ENCODE measurements at places on chromosomes 7 and 10.

DNA sequence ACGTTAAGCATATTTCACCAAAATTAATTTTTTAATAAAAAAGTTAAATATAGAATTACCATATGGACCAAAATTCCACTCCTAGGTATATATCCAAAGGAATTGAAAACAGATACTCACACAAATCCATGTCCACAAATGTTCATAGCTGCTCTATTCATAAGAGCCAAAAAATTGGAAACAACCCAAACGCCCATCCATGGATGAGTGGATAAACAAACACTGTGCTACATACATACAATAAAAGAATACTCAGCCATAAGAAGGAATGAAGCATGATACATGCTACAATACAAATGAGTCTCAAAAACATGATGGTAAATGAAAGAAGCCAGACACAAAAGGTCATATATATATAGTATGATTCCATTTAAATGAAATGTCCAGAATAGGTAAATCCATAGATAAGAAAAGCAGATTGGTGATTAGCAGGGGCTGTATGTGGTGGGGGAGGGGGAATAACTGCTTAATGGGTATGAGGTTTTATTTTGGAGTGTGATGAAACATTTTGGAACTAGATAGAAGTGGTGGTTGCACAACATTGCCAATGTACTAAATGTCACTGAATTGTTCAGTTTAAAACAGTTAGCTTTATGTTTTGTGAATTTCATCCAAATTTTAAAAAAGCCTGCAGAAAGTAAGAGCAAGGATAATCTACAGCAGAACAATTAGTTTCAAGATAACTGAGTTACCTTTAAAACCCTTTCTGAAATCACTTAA, 101.2 kb upstream of the EFCAB10 start:
- DNase-seq = no peak

DNA sequence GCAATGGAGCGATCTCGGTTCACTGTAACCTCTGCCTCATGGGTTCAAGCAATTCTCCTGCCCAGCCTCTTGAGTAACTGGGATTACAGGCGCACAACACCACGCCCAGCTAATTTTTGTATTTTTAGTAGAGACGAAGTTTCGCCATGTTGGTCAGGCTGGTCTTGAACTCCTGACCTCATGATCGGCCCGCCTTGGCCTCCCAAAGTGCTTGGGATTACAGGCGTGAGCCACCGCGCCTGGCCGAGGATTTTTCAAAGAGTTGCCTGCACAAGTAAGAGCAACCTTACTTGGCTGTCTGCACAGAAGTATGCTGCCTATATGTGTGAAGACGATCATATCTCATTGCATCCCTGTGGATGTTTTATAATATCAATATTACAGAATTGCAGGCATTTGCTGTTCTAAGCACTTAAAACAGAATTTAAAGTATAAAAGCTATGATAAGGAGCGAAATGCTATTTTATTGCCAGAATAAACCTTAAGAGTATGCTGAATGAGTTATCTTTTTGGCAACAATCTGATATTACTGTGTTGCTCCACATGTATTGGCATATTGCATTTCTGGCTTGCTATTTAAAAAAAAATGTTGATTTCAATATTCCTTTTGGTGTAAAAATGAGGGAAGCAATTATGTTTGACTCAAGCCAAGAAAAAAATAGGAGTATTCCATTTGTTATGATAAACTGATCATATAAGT, 379.4 kb upstream of the SEMA3D start:
- DNase-seq = no peak

- DNase-seq = peak; percentile 33
These were observed 553 bp downstream of the TSPAN15 start for GRCh38 chr10:69451784-69452251.

- peak; percentile 87 for DNase-seq
These were observed 1.4 kb upstream of the RBP3 start for GRCh38 chr10:47346581-47347302.

- no peak for DNase-seq
These were observed 186.9 kb downstream of the ELFN1 start for GRCh38 chr7:1856888-1857441.

GRCh38 chr7:38929460-38930171, 20.6 kb upstream of the VPS41 start:
- no peak for DNase-seq

DNA sequence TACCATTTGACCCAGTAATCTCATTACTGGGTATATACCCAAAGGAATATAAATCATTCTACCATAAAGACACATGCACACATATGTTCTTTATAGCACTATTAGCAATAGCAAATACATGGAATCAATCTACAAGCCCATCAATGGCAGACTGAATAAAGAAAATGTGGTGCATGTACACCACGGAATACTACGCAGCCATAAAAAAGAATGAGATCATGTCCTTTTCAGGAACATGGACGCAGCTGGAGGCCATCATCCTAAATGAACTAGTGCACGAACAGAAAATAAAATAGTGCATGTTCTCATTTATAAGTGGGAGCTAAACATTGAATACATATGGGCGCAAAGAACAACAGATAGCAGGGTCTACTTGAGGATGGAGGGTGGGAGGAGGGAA, 26.6 kb downstream of the NRP1 start:
- DNase-seq = no peak

- no peak for DNase-seq
These were observed 65.8 kb downstream of the STK17A start for GRCh38 chr7:43648473-43649406.

DNA sequence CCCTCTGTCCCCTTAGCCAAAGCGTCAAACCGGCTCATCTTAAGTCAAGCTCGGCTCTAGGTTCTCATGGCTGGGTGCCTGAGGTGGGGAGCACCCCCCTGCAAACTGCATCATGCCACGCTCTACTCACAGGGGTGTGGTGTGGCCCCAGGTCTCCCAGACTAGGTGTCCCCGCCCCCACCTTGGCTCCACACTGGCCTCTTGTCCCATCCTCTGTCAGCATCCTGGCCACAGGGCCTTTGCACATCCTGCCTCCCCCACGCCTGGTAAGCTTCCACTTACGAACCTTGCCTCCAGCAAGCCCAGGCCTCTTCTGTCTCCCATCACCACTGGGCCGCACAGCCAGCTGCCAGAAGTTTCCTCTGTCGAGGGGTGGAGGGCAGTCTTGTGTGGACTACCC, 20.2 kb upstream of the GRIFIN start:
- DNase-seq = no peak

- DNase-seq = no peak
These were observed 23.0 kb downstream of the ABLIM1 start for GRCh38 chr10:114635101-114635500.

GRCh38 chr10:131094527-131095312, 216.8 kb downstream of the TCERG1L start:
- DNase-seq = no peak

DNA sequence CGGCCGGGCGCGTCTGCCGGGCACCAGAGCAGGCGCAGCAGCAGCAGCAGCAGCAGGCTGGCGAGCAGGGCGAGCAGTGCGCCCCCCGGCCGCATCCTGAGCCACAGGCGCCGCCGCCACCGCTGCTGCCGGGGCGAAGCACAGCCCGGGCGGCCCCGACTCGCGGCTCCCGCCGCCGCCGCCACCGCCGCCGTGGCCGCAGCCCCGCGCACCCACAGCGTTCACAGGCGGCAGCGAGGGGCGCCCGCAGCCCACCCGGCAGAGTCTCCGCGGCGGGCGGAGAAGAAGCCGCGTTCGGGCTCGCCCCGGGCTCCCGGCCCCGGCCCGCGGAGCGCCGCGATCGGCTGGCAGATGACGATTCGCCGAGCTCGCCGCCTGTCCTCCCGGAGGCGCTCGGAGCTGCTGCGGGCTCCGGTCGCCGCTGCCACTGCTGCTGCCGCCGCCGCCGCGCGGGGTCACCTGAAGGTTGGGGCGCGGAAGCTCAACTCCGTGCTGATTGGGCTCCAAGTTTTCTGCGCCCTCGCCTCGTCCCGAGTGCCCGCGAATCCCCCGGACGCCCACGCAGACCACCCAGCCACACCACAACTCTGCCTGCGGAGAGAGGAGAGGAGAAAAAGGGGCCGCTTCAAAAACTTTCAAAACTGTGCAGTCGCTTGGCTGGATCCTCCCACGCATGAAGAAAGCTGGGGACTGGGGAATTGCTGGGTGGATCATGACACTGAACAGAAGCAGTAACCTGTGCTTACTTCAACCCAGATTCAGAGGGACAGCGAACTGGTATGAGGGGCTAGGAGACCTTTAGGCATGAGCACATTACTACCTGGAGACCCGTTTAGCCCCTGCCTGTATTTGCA, at the start of gene ST8SIA6:
Gene ST8SIA6 (minus strand): TSS at position 435 of the 854 bp plus-strand sequence. CDS start 340 bp downstream, at position 95.
- peak; percentile 79 for DNase-seq

DNA sequence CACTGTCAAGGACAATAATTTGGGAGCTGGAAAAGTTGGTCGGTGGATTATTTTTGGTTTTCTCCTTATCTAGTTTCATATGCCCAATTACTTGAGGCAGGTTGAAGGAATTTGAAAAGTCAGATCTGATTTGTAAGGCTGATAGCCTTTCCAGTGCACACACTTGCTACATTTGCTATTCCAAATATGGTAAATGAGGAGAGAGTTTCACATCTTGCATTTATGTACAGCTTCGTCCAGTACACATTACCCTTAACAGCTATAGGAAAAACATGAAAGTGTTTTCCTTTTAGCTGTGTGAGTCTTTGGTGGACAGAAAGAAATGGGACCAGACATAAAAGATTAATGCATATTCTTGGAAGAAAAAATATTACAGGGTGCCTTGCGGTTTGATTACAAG, 201.8 kb downstream of the CELF2 start:
- no peak for DNase-seq

DNA sequence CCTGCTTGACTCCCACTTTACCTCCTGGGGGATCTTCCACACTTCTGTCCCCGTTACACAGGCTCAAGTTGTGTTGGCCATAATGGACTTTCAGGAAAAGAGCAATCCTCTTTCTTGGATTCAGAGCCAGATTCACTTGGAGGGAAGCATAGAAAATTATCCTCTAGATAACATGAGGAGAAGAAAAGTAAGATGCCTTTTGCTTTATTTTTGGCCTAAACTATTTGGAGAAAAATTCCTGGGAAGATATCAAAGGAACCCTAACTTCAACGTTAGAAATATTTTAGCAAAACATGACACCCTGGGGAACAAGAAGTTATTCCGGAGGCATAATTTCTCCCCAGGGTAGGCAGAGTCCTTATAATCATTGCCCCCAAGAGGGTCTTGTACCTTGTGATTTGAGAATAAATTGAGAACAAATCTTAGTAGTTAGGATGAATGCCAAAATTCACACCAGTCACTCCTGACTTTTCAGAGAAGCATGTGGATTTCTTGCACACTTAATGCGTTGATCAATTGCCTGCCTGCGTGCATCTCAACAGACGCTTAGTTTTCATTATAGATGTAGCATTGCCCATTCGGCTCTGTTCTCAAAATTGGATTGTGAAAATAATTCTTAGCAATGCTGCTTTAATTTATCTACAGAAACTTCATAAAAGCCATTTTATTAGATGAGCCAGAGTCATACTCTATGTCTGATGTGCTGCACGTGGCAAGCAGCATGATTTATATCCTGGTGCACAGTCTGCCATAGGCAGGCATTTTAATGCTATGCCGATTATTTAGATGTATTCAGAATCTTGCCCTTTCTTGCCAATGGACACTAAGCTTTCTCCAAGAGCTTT, 224.4 kb downstream of the C7orf25 start:
- no peak for DNase-seq

- no peak for DNase-seq
These were observed 56.6 kb upstream of the PTN start for GRCh38 chr7:137399827-137400823.

DNA sequence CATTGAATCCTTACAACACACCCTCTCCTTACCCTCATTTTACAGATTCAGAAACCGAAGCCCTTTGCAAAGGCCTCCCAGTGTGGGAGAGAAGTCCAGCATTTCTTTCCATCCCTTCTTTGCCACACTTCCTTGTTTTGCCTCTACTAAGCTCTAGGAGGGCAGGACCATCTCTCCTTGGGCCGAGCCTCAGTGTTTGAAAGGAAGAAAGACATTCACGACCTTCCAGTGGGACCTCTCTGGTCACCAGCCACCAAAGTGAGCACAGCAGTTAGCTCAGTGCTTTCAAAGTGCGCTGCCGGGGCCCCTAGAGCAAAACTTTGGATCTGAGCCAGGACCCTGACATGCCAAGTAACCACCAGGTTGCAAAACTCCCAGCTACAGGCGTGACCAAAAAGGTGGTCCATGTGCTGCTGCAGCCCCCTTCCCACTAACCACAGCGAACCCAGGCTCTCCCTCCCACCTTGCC, 12.4 kb downstream of the CTBP2 start:
- DNase-seq = no peak

- no peak for DNase-seq
These were observed 103.0 kb upstream of the KLF6 start for GRCh38 chr10:3887885-3888476.

DNA sequence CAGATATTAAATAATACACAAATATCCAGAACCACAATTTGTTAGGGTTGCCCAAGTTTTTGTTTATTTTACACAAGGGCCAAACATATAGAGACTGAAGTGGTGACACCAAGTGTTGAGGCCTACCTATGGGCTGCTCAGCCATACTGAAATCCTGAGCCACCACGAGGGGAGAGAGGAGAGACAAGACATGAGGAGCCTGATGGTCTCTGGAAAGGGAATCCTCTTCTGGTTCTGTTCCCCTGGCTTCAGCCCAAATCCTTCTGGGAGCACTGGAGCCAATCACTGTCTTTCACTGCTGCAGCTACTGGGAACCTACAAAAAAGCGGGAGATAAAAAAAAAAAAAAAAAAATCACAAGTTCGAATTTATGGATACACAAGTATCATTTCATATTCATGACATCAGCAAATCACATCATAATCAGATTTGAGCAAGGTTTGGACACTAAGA, 1.9 kb downstream of the SKIDA1 start:
- no peak for DNase-seq

- DNase-seq = no peak
These were observed 117.2 kb downstream of the ANLN start for GRCh38 chr7:36506820-36507219.

- DNase-seq = no peak
These were observed 21.5 kb downstream of the POLL start for GRCh38 chr10:101566333-101567164.

DNA sequence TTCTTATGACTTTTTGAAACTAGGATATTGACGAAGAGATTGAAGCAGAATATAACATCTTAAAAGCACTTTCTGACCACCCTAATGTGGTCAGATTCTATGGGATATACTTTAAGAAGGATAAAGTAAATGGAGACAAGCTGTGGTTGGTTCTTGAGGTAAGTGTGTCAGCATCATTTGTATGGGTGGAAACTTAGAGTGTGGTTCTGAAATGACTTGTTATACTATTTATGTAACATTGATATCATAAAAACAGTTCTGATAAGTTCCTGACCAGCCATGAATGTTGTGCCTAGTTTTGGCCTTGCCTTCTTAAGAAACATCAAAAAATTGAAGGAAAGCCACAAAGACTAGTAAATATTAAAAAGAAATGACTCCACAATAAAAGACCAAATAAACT, 20.8 kb downstream of the MYO3A start:
- DNase-seq = no peak

All from D341Med (cell line).